Stimulated activated effector memory CD8-positive, alpha-beta T cell treated with anti-CD3 and anti-CD28 coated beads, Interleukin-12 subunit alpha, Interleukin-12 subunit beta, amount 100 ng/mL, for 72 hours (primary cell): ENCODE measurements at places on chromosomes 3 and 15.

- no peak for DNase-seq
These were observed 63.5 kb downstream of the CHRD start for GRCh38 chr3:184443364-184443763.

- no peak for DNase-seq
These were observed 2.1 kb upstream of the PTPRG start for GRCh38 chr3:61559136-61559731.

GRCh38 chr3:100516232-100516631, 23.8 kb downstream of the TMEM45A start:
- DNase-seq: no peak

DNA sequence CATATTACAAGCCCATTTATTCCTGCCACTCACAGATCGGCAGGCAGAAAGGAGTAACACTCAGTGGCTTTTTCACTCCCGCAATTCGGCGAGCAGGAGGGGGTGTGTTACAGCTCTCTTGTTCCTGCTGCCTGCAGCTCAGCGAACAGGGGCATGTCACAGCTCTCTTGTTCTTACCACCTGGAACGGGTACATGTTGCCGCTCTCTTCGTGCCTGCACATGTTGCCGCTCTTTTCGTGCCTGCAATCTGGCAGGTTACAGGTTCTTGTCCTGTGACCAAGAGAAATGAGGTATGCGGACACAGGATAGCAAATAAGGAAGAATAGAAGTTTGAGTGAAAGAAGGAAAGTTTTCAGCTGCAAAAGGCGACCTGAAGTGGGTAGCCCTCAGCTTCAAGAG, 761.4 kb downstream of the NAALADL2 start:
- DNase-seq: no peak
